GM12891 (cell line): ENCODE measurements at places on chromosomes 3 and 15.

GRCh38 chr3:65314269-65314668 is 626.5 kb upstream of the ADAMTS9 start:
- DNase-seq, result no peak

DNA sequence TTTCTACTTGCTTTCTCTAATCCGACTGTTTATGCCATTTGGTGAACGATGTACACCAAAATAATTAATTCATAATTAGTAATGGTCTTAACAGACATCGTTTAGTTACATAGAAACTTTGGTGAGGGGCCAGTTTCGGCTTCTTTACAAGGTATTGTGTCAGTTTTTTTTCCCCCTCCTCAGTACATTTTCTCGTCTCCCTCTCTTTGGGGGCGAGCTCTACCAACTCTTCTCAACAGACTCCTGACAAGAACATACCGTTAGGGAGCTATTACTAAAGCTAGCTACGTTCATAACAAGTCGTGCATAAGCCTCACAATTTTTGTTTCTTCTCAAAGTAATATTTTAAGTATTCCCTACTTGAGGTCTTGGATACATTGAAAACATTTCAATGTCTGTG is 1.4 kb downstream of the U2SURP start:
- no peak for DNase-seq

- no peak for DNase-seq
Measured at GRCh38 chr3:14278265-14278798, 99.7 kb downstream of the LSM3 start.

GRCh38 chr3:56357266-56357665 is 111.0 kb downstream of the ERC2 start:
- DNase-seq, result no peak

GRCh38 chr15:42603978-42604377 is 28.6 kb downstream of the STARD9 start:
- no peak for DNase-seq

DNA sequence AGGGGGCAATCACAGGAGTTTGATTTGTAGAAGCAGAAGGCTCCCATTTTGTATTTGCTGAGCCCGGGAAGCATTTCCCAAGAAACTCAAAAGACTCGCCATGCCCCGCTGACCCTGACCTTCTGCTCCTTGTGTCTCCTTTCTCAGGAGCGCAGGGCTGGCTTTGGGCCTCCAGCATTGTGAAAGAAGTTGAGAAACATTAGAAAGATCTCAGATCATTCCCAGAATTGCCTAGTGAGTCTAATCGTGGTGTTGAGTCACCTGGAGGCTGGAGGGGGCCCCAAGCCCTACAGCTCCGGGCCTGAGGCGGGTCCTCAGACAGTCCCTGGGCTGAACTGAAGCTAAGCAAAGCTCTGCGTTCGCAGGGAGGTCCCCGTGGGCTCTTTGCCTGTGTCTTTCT is 10.9 kb upstream of the PIGZ start:
- DNase-seq, result no peak
